ENCODE measurements at places on chromosomes 16 and 17.

DNA sequence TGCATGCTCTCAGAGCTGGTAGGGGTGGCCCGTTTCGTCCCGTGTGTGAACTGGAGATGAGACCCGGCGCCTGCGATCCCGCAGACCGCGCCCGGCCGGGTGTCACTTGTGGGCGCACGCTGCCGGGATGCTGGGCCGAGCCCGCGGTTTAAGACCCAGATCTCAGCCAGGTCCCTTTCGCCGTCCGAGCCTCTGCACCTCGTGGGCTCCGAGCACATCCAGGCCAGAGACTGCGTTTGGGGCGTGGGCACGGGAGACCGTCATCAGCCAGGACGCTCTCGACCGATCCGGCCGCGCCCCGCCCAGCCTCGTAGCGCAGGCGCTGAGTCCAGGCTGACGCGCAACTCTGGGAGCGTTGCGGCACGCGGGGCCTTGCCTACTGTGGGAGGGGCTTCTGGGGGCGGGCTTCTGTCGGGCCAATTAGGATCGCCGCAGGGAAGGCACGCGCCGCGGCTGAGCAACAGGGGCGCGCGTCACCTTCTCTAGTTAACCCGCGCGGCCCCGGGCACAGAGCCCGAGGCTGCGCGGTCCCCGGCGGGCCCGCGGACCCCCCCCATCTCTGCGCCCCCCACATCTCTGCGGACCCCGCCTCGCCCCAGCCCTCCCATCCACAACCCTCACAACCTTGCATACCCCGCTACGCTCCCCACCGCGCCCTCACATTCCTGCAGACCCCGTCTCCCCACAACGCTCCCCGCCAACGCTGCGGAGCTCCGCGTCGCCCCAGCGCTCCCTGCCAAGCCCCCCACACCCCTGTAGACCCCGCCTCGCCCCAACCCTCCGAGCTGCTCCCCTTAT, 687 bp upstream of the CEMP1 start:
- DNase-seq = peak; percentile 97

DNA sequence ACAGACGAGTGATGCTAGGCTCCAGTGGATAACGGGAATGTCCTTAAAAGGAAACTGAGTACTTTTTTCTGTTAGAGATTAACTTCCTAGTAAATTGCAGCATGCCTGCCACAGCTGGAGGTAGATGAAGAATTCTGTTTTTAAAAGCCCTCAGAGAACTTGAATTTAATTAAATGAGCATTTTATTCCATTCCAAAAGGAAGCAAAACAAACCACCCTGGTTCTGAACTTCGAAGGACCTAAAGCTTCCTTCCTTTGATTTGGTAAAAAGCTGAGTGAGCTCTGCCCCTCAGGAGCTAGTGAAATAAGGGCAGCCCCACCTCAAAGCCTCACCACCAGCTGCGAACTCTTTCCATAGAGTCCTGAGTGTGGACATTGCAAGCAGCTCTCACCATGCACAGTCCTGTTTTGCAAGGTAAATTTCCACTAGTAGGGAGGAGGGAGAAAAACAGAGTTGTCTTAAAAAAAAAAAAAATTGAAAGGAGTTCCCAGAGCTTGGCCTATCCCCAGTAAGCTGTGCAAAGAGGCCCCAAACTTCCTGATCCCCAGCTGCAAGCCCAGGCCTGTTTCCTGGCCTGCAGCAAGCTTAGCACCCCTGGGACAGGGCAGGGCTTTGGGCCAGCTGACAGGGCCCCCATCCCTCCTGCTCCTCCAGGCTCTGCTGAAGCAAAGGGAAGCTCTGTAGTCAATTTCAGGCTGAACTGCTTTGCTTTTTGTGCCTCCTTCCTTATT, 11.2 kb downstream of the CHD9NB start:
- no peak for DNase-seq

DNA sequence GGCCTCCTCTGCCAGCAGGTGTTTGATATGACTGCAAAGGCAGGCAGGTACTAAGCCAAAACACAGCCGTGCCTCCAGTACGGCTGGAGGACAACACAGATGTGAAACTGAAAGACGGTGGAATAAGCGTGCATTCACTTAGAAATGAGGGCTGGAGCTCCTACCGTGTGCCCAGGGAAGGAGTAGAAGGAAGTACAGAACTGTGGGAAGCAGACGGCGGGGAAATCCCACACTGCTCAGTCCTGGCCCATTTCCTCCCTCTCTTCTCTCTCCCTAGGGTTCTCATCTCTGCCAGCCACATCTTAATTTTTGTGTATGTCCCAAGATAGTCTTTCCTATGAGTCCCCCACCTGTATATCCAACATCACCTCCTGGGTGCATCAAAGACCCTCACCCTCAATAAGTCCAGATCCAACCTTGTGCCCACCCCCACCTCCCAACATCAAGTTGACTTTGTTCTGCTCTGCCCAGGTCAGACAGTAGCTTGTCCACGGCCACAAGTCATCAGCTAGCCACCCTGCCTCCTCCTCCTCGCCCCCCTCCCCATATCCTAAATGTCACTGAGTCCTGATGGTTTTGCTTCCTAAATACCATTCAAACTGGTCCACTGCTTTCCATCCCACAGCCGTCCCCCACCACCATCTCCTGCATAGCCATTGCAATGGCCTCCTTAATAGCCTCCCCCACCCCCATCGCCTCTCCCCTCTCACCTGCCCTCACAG, 77.1 kb upstream of the RPL38 start:
- no peak for DNase-seq

DNA sequence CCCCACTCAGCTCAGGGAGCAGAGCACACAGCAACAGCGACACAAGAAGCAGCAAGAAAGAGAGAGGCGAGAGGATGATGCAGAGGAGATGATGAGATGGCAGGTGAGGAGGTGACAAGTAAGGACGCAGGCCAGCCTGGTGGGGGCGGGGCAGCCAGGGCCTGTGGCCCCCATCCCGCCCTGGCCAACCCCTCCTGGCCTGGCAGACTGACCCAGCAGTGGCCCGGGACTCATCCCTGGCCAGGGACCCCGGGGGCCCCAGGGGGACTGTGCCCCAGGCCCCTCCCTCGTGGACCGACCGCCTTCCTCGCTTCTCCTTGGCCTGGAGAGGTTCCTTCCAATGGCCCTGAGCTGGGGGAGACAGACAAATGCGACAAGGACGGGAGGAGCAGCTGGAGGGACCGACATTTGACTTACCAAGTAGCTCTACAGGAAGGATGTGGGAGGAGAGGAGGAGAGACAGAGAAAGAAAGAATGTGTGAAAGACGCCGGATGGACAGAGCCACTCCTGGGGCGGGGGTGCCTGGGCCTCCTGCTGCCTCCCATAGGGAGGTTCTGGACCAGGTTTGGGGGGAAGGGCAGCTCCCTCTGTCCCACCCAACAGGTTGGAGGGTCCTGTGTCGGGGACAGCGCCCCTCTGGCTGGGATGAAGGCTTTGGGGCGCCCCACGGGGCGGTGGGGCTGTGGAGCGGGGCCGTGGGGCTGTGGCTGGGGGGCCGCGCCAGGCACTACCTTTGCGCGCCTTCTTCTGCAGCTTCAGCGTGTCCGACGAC, 6.8 kb downstream of the MTSS2 start:
- no peak for DNase-seq

DNA sequence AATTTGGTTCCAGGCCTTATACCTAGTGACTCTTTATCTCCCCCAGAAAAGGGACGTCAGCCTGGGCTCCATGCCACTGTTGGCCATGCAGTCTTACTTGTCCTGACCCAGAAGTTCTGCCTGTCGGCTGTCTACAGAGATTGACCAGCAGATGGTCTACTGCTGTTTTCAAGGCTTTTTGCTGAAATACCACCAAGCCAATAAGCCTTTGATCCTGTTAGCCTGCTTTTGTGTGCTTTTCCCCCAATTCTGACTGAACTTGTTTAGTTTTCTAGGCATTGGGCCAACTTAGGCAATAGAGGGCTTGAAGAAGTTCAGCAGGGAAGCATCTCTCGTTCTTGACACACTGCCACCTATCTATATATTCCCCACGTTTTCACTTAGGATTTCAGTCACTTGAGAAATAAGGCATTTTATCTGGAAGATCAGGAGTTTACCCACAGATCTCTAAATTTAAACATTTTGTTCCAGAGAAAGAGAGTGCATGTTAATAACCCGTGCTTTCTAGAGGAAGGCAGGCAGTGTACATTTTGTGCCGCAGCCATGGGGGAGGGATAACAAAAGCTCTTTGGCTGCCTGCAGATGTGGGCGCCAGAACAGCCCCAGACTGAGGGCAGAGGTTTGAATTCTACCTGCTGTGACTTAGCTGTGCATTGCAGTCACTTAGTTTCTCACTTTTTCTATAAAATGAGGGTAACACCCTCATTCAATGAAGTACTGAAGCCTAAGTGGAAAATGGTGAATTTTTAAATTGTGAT, 12.3 kb upstream of the CARMIL2 start:
- peak; percentile 35 for DNase-seq

GRCh38 chr16:89080196-89080853, 13.3 kb upstream of the ACSF3 start:
- DNase-seq = no peak

GRCh38 chr17:5034651-5035050, 575 bp downstream of the SLC52A1 start:
- no peak for DNase-seq

DNA sequence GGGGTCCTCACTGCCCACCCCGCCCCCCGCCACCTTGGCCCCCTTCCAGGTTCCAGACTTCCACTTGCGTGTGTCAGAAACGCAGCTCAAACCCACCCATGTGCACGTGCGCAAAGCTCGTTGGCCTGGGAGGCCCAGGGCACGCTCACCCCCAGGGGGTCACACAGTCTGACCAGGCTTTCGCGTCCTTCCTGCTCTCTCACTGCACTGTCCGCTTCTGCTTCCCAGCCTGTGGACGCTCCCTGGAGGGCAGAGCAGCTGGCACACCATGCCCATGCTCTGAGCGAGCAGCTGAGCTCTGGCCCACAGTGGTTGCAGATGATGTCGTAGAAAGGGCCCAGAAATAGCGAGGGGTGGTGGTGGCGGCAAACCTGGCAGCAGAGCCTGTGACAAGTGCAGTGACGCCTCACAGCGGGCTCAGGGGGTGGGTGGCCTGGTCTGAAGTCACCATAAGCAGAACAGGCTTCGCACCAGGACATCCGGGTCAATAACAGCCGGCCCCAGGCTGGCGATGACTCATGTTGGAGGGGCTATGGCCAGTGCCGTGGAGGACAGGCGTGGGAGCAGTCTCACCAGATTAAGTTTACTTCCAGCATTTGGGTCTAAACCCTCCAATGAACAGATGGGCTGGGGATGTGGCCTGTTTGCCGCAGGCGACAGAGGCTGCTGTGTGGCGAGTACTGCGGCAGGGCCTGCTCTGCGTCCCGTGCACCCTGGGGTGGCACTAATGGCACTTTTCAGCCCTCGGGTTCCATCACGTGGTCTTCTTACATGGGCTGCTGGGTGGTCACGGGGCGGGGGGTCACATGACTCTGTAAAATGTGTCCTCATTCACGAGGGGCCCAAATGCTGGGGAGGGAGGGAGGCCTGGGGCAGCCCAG, 49.0 kb downstream of the NT5M start:
- DNase-seq = peak; percentile 9

GRCh38 chr16:693766-694165, 3.6 kb upstream of the WDR24 start:
- DNase-seq = no peak

- no peak for DNase-seq
These were observed 1.1 kb downstream of the IL17C start for GRCh38 chr16:88639231-88640038.

DNA sequence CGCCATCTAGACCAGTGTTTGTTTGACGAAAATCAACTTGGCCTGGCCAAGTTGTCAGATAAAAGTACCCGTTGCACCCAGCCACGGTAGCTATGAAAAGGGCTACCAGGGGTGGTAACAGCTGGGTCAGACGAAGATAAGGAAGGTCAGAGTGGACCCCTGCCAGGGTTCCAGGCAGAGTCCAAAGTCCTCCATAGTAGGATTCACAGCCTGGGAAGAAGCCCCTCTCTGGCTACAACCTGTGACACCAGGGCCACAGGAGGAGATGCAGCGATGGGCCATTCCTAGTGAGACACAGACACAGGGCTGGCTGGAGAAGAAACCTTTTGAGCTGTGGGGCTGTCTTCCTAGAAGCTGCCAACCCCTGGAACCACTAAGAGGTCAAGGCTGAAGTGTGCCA, 39.3 kb downstream of the MEAK7 start:
- no peak for DNase-seq

DNA sequence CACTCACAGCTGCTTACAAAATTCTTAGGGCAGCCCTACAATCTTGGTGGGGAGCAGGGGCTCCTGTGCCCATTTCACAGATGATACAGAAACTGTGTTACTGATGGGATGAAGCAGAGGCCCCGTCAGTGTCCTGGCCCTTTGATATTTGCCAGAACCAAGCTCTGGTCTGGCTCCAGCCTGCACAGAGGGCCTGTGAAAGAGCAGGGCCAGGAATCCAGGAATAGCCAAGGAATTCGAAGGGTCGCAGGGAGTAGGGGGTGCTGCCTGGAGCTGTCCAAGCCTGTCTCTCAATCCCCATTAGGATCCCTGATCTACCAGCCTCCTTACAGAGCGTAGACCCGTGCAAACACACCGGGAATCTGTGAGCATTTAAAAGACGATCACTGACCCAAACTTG, 86.3 kb upstream of the RCVRN start:
- DNase-seq = no peak

Measured in HCEC 1CT (cell line).